ENCODE measurements at places on chromosomes 16 and 17. TPM values are rescaled to one million over a fixed set of nuclear protein-coding genes. Genes with fewer than 3 reads are reported as not detected.
A peak's percentile ranks its signal among the peaks of the same experiment; 100 is the strongest.

- DNase-seq: no peak
These were observed 2.6 kb upstream of the NTN1 start for GRCh38 chr17:9018726-9019125.

- DNase-seq: peak; percentile 84
These were observed 68.3 kb upstream of the BCAR1 start for GRCh38 chr16:75319513-75320411.

DNA sequence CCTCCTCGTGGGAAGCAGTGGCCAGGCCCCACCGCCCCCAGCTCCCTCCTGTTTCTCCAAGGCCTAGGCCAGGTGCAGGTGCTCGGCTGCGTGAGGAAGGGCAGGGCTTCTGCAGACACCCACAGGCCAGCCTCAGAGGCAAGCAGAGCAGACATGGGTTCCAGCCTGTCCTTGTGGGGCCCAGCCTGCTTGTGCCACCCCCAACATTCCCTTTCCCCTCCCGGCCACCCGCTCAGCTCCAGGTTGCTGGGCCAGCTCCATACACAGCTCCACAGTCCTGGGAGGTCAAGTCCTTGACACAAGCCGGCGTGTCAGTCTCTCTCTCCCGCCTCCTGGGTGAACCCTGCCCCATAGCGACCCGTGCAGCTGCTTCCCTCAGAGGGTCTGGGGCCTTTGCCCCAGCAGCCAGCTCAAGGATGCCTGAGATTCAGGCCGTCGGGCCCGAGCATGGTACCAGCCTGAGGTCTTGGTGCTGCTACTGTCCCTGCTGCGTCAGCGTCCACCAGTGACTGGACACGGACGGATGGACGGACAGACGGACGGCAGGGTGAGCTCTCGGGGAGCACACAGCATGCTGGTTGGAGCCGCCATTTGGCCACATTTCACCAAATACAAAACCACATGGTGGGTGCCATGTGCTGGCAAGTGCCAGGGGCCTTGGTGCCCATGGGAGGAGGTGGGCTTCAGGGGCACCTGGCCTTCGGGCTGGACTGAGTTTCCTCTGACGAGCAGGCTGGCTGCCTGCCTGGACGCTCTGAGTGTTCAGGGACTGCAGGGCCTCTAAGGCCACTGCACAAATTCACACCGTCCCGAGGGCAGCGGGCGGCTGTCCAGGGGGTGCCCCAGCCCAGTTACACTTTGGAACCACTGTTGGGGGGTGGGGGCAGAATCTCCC is 8.0 kb downstream of the SECTM1 start:
- DNase-seq: no peak

DNA sequence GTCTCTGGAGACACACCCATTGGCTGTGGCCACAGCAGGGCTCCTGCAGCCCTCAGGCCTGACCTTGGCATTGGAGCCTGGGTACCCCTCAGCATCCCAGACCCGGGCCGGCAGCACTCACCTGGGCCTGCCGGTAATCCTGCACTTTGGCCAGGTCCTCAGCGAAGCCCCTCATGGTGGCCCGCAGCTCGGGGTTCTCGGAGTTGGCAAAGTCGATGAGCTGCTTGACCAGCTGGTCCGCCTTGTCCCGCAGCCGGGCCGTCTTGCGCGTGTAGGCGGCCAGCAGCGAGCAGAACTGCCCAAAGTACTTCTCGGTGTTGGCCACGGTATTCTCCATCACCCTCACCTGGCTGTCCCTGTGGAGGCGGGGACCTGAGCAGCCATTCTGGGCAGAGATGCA is 2.2 kb downstream of the CIBAR2 start:
- no peak for DNase-seq

DNA sequence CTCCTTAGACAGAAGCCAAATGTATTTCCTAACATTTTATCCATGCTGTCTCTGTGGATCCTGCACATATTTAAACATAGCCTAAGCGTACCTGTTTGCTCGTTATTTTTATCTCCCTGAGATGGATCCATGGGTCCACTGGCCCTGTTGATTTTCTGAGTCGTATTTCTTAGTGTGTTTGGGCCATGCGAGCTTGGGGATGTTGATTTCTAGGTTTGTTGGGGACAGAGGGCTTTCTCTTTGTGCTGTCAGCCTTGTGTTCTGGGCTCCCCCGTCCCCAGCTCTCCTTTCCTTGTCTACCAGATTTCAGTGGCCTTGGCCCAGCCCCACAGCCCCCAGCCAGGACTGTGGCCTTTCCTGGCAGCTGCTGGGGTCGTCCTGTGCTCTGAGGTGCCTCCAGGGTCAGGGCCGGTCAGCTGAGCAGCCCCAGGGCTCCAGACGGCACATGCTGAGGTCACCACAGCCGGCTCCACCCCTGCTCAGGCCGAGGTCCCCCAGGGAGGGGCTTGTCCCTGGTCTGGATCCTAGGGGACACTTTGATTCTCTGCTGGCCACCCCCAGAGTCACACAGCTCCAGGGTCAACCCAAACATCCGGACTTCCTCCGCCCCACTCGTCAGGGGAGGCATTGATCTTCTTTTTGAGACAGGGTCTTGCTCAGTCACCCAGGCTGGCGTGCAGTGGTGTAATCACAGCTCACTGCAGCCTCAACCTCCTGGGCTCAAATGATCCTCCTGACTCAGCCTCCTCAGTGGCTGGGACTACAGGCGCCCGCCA is 4.4 kb downstream of the SSTR5 start:
- no peak for DNase-seq

- no peak for DNase-seq
These were observed 16.5 kb downstream of the CDIP1 start for GRCh38 chr16:4522051-4522581.

The SDR42E1 gene
- total RNA-seq: 0.03 TPM

The CES3 gene
- 0.17 TPM for total RNA-seq

The HBA2 gene
- total RNA-seq: not detected

DNA sequence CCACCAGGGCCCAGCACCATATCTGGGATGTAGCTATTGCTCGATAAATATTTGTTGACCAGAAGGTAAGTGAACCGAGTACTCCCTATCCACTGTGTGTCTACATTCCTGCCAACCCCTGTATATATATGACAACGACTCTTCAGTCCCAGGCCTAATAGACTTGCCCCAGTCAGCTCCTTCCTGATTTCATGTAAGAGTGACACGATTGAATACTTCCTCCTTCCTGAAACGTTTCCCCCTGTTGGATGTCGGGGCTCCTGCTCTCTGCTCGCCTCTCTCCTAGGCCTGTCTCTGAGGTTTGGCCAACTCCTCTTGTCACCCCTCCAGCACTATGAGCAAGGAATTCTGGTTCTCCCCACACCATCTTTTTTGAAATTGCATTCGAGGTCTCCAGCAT is 178.9 kb downstream of the PRKCA start:
- no peak for DNase-seq

The PYY gene
- total RNA-seq: not detected

- DNase-seq: no peak
These were observed 72.0 kb upstream of the ZNF750 start for GRCh38 chr17:82911822-82912221.

GRCh38 chr17:82173351-82174041 is 39.1 kb downstream of the CCDC57 start:
- DNase-seq: no peak

DNA sequence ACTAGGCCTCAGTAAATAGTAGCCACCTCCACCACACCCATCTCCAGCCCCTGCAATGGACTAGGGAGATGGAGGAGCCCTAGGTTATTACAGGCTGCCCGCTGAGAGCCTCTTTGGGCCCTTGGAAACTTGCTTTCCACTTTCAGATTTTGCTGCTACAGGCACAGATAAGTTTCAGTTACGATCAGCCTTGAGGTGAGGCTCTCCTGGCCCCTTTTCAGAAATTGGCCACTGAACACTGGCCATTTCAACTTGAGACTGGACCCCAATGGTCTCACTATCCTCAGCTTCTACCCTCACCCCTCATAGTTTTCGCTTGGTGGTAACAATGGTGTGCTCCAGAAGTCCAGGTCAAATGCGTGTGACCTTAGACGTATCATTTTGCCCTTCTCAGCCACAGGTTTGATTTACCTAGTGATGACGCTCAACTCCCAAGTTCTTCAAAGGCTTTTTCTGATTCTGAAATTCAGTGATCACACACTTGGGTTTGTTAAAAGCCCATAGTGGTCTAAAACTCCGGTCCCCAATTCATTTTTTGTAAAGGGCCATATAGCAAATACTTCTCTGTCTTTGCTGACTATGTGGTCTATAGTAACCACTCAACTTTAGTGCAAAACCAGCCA is 1.0 kb downstream of the PMM2 start:
- DNase-seq: peak; percentile 15

The CPHXL2 gene
- total RNA-seq: not detected

- DNase-seq: no peak
These were observed 105.8 kb upstream of the CORO6 start for GRCh38 chr17:29728490-29728889.

All from A172 (cell line).